CD4-positive, alpha-beta memory T cell (primary cell): ENCODE measurements at places on chromosomes 5 and 9. TPM values are rescaled to one million over a fixed set of nuclear protein-coding genes. Genes with fewer than 3 reads are reported as not detected.

LCN6 gene
- total RNA-seq, result not detected

ZNF883 gene
- total RNA-seq, result 0.67 TPM

C6 gene
- total RNA-seq, result not detected

MSANTD3 gene
- 14.8 TPM for total RNA-seq

ECSCR gene
- total RNA-seq, result 0.32 TPM
